NAMALWA (cell line): ENCODE measurements at places on chromosomes 1 and 21.

GRCh38 chr1:160756849-160757201 is 17.8 kb downstream of the SLAMF7 start:
- no peak for DNase-seq

GRCh38 chr1:228039986-228040385 is 33.2 kb downstream of the WNT3A start:
- DNase-seq = no peak

DNA sequence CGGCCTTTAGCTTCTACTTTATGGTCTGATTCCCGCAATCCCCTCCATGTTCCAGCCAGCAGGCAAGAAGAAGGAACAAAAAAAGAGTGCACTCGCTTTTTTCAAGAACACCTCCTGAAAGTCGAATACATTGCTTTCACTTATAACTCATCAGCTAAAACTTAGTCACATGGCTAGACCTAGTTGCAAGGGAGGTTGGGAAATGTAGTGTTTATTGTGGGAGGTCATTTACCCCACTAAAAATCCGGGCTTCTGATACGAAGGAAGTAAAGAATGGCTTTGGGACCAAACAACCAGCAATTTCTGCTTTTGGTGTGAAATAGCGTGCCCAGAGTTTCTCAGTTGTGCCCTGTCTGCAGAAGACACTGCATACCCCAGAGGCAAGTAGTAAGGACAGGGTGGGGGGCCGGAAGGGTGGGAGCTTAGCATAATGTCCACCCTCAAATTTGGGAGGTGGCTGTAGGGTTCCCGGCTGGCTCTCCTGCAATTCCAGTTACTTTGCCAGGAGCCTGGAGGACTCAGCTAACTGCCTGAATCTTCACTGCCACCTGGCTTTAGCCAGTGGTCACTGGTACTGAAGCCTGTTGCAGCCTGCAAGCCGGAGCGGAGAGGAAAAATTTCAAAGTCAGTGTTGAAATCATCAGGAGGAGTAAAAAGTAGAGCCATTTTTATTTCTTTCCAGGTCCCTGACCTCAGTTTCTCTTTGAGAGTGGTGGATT is 57.7 kb upstream of the F3 start:
- DNase-seq = no peak

GRCh38 chr1:50829014-50829958 is 130.8 kb downstream of the FAF1 start:
- no peak for DNase-seq

DNA sequence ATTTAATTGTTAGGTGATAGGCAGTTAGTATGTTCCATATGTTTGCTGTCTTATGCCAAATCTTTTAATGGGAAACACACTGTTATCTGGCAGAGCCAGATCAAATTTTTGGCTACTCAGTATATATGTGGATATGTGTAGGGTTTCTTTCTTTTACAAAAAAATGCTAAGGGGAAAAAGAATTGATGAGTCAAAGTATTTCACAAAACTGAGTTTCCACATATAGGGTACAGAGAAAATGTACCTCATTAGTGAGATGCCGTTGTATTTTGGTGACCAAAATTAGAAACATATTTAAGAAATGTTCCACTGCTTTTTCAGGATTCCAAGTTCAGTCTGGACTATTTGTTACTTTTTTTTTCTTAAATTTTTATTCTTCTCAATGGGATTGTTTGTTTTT is 201.2 kb upstream of the PTGFR start:
- DNase-seq = no peak
